ENCODE measurements at places on chromosomes 11 and 22.

DNA sequence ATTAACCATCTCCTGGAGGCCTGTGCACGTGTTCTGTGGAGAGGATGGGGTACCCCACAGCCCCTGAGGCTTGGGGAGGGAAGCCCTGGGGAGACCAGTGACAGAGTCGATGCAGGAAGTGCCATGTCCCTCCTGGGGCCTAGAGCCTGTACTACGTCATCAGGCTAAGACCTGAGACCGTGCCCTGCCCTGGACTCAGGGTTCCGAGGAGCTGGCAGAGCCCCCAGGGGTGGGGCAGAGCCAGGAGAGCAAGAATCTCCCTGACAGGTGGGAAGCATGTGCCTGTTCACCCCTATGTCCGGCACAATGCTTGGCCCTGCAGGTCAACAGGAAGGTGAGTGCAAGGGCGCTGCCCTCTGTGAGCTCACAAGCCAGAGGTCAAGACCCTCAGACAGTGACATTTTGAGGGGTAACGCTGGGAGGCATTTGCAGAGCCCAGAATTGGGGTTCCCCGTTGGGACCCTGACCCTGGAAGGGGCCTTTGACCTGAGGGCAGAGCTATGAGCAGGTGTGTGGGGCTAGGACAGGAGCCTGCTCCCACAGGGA, 781.6 kb downstream of the BRD1 start:
- DNase-seq, result no peak

GRCh38 chr11:65857500-65857852, 504 bp downstream of the CFL1 start:
- no peak for DNase-seq

DNA sequence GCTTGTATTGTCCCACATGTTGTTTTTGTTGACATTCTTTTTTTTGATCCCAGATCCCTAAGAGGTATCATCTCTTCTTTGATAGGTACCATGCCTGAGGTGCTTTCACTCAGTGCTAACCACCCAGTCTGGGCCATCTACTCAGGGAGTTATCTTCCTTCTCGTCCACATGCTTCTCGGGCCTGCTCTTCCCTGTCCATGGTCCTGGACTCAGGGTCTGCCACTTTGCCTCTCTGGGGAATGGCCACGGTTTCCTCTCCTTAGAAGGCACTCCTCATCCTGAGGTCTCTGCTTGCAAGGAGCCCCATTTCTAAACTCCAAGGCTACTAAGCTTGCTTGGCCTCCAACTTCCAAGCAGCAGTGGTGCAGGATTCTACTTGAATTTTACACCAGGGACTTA, 227.0 kb upstream of the NCAM1 start:
- DNase-seq, result no peak

DNA sequence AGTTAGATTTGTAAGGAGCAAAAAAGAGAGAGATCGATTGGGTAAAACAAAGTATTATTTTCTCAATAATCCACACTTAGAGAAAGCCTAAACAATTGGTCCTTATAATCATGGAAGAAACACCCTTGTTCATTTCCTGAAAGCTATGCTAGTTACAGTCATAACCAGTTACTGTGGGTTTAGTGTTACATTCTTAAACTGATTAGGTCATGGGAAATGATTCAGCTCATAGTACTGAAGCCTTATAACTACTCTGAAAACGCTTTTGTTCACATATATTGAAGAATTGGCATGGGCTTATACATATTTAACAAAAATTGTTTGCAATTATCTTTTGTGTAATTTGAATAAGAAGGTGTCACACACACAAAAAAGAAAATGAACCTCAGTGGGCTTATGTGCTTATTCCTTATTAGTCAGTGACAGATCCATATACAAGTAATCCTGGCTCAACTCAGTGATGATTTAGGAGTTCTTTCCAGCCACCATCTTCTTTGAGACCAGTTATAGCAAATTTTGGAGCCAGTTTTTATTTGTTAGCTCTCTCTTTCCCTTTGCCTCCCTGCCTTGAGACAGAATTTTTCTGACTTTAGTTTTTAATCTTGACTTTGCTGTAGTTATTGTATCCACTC, 198.5 kb upstream of the CTSC start:
- DNase-seq, result no peak

GRCh38 chr11:75101424-75102128, 4.9 kb upstream of the OR2AT4 start:
- DNase-seq, result no peak

DNA sequence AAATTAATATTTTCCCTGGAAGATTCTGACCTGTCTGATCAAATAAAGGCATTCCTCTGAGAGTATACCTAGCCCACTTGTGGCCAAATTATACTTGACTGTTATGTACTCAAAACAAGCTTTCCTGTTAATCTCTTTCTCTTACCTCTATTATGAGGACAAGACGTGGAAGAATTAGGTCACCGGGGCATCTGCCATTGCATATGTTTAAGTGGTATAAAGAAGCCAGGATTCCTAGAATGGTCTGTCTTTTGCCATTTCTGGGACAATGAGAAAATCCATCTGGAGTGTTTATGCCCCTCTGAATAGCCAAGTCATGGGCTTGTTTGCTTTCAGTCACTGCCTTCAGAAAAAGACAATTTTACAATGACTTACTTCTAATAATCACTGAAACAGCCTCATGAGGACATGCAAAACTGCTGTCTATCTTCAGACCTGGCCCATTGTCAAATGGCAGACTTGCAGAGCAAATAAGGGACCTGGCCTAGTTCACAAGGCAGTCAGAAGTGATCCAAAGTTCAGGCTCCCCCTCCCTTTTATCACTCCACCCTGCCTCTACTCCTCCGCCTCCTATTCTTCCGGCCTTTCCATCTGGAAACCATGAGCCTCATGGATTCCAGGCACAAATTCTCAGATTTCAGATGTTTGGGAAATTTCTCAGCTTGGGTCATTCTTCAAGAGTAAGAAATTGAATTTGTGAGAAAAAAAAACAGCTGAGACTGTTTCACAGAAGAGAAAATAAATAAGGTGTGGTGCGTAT, 128.1 kb upstream of the LDLRAD3 start:
- no peak for DNase-seq

DNA sequence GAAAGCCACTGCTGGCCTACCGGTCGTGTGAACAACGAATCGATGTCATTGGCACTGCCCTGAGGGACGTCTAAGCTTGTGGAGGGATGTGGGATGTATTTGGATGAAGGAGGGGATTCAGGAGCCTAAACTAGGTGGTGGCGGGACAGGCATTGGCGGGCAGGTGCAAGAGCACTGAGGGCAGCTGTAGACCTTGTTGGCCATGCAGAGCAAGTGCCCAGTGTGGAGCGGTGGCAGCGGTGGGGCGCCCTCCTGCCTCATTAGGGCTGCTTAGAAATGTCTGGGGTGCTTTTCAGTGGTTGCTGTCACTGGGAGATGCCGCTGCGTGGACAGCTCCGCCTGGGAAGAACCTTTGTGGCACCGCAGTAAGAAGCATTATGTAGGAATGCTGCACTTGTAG, 220.2 kb downstream of the TBC1D22A start:
- DNase-seq, result no peak

- DNase-seq, result no peak
Measured at GRCh38 chr11:118899706-118900360, 16.1 kb downstream of the CXCR5 start.

GRCh38 chr11:86182976-86183584, 61.5 kb upstream of the EED start:
- peak; percentile 18 for DNase-seq

DNA sequence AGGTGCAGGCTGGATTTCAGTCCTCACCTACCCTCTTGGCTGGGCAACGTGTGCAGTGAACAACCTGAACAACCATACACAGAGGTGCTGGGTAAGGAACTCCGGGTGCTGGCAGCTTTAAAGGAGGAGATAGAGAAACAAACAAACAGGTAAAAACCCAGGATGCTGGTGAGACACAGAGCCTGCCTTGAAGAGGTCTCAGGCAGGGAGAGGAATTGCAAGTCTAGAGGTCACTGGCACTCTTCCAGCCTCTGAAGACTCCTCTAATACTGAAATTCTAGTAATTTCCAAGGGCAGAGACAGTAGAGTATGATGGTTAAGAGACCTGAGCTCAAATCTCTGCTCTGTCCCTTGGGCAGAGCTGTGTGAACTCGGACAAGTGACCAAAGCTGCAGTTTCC, 192.5 kb downstream of the CEP164 start:
- no peak for DNase-seq

DNA sequence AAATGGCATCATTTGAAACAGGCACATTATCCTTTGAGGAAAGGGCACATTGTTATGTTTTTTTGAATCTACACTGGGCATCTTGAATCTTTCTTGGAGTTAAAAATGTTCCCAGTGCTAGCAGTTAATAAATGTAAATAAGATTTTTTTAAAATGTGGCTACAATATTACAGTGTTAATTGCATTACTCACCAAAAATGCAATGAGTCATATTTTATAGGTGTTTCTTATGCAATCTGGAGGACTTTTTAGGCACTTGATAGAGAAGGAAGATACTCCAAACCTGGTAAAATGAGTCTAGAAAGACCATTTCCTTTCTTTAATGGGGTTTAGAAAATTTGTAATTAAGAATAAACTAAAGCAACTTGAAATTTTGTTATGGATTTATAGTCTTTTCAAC, 238.0 kb downstream of the METTL15 start:
- no peak for DNase-seq

DNA sequence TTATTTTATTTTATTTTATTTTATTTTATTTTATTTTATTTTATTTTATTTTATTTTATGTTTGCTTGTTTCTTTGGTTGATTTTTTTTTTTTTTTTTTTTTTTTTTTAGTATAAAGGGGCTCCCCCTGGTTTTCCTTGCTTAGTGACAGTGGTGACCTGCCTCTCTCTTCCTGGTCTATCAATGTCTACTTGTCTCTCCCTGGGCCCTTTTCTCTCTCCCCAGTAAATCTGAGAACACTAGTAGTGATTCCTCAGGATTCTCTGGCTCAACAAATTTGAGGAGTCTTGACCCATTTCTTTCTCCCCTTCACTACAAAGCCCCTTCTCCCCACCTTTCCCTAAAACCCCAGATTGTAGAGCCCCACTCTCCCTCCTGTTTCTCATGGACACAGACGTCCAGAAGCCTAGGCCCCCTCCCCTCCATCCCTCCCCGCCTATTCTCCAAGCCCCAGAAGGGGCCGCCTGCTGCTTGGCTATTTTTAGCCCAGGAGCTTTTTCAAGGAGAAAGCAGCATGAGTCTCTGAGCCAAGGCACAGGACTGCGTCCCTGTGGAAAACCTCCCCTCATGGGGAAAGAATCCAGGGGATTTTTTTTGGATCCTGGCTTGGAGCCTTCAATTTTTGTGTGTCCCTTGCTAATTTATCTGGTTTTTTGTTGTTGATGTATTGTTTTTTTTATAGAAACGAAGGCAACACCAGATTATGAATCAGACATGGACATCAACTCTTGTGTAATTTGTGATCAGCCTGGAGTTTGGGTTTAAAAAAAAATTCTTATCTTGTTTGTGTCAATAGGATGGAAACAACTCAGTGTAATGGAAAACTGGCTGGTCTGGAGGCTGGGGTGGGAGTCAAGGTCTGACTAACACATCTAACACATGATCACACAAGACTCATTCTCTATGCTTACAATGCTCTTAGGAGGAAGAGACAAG, 17.5 kb upstream of the ACCSL start:
- DNase-seq, result no peak

GRCh38 chr11:19938169-19938856, 222.0 kb downstream of the DBX1 start:
- no peak for DNase-seq

DNA sequence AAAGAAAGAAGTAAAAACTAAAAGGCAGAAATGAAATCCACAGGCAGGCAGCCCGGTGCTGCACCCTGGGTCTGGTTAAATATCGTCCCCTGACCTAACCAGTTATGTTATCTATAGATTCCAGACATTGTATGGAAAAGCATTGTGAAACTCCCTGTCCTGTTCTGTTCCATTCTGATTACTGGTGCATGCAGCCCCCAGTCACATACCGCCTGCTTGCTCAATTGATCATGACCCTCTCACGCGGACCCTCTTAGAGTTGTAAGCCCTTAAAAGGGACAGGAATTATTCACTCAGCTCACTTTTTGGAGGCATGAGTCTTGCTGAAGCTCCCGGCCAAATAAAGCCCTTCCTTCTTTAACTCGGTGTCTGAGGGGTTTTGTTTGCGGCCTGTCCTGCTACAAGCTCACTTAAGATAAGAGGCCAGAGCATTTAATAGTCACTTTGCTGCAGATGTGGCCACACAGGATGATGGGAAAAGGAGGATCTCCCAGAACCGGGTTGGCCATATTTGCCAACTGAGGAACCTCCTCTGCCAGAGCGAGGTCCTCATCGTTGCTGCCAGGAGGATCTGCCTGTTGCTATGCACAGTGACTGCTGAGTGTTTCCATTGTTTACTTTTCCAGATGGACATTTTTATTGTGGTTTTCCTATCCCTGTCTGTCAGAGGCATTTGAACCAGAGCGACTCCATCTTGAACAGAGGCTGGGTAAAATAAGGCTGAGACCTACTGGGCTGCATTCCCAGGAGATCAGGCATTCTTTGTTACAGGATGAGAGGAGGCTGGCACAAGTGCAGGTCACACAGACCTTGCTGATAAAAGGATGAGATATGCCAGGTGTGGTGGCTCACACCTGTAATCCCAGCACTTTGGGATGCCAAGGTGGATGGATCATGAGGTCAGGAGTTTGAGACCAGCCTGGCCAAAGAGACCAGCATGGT, 10.2 kb downstream of the C11orf96 start:
- no peak for DNase-seq

GRCh38 chr11:125950178-125950490, 4.3 kb downstream of the VSIG10L2 start:
- DNase-seq, result no peak

- no peak for DNase-seq
Measured at GRCh38 chr22:40008726-40009291, 14.1 kb downstream of the FAM83F start.

DNA sequence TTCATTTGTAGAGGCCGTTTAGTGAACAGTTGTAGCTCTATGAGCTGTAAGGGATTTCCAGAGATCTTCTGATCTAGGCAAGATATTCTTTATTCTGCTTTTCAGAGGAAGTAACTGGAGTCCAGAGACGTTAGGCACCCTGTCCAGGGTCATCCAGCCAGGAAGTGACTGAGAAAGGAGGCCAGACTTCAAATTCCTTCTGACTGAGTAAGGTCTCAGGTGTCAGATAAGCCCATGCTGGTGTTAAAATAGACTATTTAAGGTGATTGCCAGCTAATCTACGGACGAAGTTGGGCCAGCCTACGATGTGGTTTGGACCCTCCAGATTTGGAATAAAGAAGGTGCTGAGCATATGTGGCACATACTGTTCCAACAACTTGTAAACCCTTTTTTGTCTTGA, 54.6 kb downstream of the GRIK4 start:
- DNase-seq, result no peak

DNA sequence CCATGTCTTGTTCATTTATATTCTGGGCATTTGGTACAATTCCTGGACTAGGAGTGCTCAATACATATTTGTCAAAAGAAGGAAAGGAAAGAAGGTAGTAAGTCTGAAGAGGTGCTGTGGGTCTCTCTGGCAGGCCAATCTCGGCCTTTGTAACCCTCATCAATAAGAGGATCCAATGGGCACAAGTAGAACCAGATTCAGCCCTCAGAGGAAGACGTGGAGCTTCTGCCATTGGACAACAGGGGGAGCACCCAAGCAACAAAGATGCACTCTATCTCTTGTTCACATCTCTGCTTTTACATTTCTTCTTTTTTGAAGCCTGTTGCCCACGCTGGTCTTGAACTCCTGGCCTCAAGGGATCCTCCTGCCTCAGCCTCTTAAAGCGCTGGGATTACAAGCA, 2.2 kb upstream of the VPS11 start:
- DNase-seq, result no peak

Data from stimulated activated CD4-positive, alpha-beta T cell treated with anti-CD3 and anti-CD28 coated beads, Interleukin-1b, Interleukin-23, amount 100 ng/mL, for 1 hour (primary cell).